Neural crest cell (in vitro differentiated cells): ENCODE measurements at places on chromosomes 2 and 18. TPM values are rescaled to one million over a fixed set of nuclear protein-coding genes. Genes with fewer than 3 reads are reported as not detected.

- H3K27me3 ChIP-seq = no peaks in the 10 kb centered on the region
- peak overlapping the region; percentile 97 for H3K27ac ChIP-seq
- H3K4me3 ChIP-seq = peak overlapping the region; percentile 39
- no peak for DNase-seq
- peaks cover 3% of the 10 kb centered on the region for H3K36me3 ChIP-seq
These were observed 24.7 kb downstream of the MYCN start for GRCh38 chr2:15964936-15965563.

The LYG2 gene
- total RNA-seq = not detected in 2 replicates

DNA sequence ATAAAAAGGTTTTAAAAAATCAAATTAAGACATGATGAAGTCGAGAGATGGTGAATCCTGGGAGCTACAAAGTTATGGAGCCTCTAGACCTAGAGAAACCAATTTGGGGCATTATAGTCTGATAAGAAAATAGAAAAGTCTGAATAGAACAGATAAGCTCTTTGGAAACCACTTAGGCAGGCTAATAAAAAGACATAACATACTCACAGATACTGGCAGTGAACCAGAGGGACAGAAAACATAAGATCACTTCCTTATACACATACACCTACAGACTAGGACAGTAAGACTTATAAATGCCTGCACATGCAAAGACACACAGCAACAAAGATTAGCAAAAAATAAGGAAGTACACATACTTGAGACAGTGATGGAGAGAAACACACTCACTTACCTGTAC is 20.0 kb downstream of the SMC6 start:
- DNase-seq = no peak
- H3K36me3 ChIP-seq = peaks cover 6% of the 10 kb centered on the region

DNA sequence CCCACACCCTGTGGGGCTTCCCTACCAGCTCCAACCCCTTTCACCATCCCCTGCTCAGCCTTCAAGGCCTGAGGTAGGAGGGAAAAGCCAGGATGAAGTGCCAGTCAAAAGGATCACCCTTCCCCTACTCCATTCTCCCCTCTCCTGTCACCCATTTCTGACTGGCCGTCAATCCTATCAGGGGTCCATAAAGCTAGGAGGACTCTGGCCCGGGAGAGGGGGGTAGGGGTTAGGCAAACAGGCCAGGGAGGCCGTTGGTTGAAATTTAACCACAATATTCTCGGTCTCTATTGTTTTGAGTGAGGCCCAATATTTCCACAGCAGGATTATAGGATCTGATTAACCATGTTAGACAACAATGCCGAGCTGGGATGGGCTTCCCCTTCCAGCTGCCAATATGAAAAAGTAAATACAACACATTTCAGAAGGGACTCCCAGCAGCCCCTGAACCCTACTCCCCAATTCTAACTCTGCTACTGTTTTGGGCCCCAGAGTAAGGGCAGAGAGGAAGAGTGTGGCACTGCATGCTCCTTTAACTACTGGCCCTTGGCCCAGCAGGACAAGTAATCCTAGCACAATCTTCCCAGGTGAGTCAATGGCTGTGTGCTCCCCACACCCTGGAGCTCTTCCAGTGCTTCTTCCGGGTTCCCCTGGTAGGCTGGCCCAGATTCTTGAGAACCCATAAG is 10.6 kb upstream of the IHH start:
- H3K36me3 ChIP-seq = peaks cover 4% of the 10 kb centered on the region
- H3K27me3 ChIP-seq = peaks cover 3% of the 10 kb centered on the region
- H3K4me1 ChIP-seq = no peaks in the 10 kb centered on the region
- H3K27ac ChIP-seq = no peak overlapping the region

The PDK1 gene
- total RNA-seq = 12.3 and 14.6 TPM in 2 replicates

The DCDC2C gene
- total RNA-seq = not detected in 2 replicates

The EFEMP1 gene
- total RNA-seq = 3.8 and 4.1 TPM in 2 replicates
